ENCODE measurements at places on chromosomes 3 and 15.
A peak's percentile ranks its signal among the peaks of the same experiment; 100 is the strongest.

DNA sequence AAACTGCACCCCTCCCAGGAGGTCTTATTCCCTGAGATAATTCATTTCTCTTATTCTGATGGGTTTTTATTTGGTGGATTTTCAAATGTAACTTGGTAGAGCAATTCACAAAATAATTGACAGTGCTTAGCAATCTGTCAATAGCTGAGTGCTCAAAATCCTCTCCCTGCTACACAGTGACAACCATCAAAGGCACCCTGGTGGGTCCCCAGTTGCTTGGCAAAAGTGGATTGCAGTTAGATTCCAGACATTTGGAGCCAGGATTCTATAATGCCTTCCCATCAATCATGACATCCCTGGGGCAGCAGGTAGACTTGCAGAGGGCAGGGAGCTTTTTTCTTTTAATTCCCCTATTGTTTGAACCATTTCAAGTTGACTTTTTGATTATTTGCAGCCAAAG lies 59.0 kb downstream of the FHIT start:
- DNase-seq: no peak

GRCh38 chr15:93088200-93088980 lies 621 bp downstream of the RGMA start:
- DNase-seq: peak; percentile 64

DNA sequence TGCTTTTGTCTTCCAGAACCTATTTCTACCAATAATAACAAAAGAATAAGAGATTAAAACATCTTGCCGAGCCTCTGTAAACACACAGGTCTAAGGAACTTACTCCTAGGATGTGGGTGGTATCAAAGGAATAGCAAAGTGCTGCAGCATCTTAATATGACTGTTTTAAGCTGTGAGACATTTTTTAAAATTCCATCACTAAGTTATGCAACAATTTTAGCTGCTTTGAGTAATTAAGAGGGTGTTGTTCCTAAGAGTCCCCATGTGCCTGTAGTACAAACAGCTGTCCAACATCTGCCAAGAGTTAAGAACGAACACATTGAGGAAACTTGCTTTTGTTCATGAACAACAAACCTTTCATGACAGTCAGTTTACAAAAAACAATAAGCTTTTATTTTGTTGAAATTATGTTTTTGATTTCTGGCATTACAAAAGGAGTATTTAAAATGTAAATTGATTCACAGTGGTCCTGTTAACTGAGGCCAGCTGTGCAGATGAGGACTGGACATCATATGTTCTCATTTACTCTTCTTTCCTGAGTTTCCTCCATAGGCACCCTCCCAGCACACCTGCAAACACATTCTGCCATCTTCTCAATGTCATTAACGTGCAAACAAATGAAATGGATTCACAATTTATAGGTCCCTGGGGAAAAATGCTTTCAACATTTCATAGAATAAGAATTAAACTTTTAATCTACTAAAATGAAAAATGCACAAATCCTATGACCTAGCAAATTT lies 337.3 kb upstream of the ARHGEF26 start:
- peak; percentile 44 for DNase-seq

GRCh38 chr15:64942356-64942755 lies 30.7 kb downstream of the ANKDD1A start:
- no peak for DNase-seq

- no peak for DNase-seq
Observed at GRCh38 chr3:81769299-81769698, 7.9 kb upstream of the GBE1 start.

- no peak for DNase-seq
Observed at GRCh38 chr15:72532991-72533601, 59.0 kb downstream of the ARIH1 start.

- DNase-seq: no peak
Observed at GRCh38 chr3:37492468-37492867, 318.1 kb upstream of the LRRFIP2 start.

- DNase-seq: no peak
Observed at GRCh38 chr15:57285386-57285785, 90.9 kb upstream of the CGNL1 start.

- no peak for DNase-seq
Observed at GRCh38 chr3:150128126-150128525, 157.4 kb upstream of the PFN2 start.

- no peak for DNase-seq
Observed at GRCh38 chr3:132071043-132071442, 36.2 kb upstream of the CPNE4 start.

GRCh38 chr3:49751501-49751900 lies 27.8 kb upstream of the GMPPB start:
- no peak for DNase-seq

DNA sequence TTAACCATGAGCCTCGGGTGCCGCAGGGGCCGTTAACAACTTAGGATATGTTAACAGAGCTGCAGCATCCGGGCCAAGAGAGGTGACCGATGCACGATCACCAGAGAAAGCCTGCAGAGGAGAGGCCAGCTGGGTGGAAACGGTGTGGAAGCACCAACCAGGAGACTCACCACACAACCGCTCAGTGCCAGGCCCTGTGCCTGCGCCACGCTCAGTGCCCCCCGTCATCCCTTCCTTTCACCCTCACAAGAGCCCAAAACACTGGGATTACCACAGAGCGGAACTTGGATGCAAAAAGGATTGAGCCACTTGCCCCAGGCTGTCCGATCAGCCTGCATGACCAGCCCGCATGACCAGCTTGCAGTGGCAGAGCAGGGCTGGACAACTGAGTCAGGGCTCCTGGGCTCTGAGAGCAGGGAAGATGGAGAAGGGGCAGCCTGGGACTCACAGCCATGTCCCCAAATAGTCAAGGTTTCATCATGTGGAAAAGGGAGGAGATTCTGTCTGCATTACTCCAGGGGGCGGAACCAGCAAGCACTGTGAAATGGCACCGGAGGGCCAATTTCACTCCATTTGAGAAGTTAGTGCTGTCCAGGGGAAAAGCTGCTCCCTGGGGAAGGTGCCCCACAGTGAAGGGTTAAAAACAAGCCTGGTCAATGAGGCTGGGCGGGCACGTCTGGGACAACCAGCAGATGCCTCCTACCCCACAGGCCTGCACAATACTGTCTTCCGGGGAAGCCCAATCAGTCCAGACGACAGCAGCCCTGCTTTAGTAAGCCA lies 156.8 kb downstream of the ATP10A start:
- no peak for DNase-seq
